ENCODE measurements at places on chromosomes 4 and X.

DNA sequence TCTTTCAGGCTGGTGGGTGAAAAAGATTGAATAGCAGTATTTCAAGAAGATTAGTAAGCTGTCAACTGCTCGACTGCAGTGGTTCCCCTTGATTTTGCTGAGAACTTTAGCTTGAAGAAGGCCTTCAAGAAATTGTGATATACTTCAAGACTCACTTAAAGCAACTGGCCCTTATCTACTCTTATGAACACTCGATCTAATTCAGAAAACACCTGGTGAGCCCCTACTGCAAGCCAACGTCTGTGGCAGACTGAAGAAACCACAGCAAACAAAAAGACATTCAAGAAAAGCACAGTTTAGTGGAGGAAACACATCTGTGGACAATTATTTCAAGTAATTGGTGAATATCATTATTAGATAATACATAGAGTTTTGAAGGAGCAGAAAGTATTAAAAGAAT, 119.0 kb downstream of the INPP4B start:
- DNase-seq: no peak

DNA sequence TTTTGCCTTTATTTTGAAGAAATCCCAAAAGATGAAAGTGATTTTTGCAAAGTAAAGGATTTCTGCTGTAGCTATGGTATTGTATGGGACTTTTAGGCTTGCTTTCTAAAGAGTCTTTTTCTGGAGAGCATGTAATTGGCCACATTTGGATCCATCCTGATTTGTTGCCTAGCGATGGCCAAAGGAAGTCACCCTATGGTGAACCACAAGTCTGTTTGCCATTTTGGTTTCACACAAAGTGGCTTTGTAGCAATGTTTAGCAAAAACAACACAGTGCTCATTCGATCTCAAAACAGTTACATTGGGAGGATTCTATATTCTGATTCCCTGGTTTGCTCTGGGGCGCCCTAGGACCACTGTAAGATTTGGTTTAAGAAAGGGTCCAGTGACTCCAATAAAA, 44.1 kb upstream of the INTS6L start:
- no peak for DNase-seq

DNA sequence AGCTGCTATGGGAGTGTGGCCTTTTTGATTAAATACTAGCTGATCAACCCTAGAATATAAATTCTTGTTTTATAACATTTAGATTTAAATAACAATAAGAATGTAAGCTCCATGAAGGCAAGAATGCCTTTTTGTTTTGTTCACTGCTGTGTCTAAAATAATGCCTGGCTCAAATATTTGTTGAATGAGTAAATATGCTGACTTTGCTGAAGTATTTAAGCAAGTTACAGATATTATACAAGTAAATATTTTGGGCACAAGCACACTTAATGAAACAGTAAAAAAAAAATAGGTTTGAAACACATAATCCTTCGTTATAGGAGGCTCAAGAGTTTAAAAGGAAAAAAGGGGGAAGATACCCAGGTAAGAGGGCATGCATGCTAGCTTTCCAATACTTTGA, 24.1 kb downstream of the FABP2 start:
- no peak for DNase-seq

DNA sequence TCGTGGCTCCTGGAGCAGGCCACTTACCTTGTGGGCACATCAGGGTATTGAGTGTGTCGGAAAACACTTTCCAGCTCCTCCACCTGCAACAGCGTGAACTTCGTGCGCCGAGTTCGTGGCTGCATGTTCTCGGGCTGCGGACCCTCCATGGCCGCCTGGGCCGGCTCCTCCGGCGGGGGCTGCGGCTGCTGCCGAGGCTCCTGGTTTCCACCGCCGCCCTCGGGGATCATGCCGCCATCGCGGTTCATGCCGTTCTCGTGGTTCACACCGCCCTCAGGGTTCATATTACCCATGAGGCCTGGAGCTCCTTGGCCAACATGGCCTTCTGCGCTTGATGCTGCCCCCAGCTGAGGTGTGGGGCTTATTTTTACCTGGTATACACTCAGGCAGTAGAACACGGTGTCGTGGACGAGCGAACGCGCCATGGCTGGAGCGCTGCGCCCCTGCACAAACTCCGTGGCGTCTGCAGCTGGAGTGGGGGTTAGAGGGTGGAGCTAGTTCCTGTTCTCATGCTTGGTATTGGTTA, at the start of gene RHOXF1:
RHOXF1 (minus strand) TSS at position 476 of the 526 bp plus-strand sequence; CDS start at position 425, 51 bp downstream.
- DNase-seq: no peak

- DNase-seq: no peak
These were observed 141.3 kb upstream of the SH3RF1 start for GRCh38 chr4:169412046-169412445.

DNA sequence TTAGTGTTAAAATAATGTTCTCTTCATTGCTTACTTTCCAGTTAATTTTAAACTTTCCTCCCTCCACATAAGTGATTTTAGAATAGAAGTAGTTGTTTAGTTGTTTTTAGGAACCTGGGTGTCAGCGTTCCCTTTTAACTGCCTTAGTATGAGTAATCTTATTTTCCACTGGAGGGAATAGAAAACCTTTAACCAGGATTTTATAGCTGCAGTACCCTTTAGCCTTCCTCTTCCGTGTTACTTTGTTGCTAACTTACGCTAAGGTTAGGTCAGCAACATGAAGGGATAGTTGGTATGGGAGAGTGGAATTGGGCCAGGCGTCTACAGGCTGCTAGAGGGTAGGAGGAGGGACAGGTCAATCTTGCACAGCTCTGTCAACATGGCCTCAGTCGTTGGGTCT, 31.5 kb downstream of the SMS start:
- no peak for DNase-seq

DNA sequence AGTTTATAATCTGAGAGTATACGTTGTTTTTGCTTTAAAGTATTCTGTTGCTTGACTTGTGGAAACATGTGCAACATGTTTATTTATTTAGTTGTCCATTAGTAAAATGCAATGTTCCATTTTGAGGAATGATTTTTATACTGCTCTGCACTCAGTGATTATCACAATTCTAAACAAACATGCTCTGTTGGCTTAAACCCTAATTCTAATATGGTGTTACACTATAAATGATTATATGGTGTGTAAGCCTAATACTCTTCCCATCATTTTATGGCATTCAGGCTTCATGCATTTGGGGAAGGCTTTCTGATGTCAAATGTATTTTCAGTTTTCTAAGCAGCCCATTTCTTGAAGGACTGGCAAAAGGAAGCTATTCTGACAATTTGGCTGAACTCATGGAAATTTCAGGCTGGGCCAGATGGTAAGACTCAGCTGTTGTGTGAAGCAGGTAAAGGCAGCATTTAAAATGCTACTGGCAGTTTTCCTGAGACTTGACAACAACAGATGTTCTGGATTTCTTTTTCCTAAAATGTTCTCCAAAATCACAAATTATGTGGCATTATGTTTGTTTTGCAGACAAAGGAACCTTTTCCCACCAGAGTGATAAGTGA, 336.7 kb upstream of the GNPDA2 start:
- DNase-seq: no peak

DNA sequence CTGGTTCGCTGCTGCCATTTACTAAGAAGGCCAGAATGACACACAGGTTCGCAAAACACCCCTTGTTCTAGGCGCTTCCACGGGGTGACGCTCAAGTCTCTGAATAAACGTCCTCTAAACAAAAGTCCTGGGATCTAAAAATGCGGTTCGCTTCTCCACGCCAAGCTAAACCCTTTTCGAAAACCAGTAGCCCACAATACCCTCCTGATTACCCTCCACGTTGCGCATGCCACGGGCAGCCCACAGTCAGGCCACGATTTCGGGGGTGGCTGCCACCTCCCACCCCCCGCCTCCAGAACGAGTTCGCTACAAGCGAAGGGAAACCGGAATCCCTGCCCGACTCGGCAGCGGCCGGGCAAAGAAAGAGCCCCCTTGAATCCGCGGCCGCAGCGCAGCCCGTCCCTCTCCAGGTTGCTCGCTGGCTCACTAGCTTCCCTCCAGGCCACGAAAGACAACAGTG, 423 bp downstream of the RPL39 start:
- DNase-seq: peak; percentile 25

DNA sequence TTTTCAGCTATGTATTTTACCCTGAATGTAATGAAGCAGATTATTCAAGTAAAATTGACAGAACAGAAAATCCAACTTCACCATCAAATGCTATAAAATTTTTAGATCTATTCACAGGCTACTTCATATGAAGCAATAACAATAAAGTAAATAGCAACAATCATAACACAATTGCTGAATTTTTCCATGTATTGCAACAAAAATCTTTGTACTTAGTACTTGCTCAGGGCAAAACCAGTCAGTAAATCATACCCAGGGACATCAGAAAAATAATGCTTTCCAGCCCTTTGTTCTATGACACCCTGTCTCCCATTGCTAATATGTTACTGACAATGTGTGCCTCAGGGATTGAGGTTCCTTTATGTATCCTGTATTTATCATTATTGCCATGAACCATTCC, 15.5 kb downstream of the TNIP3 start:
- DNase-seq: no peak

DNA sequence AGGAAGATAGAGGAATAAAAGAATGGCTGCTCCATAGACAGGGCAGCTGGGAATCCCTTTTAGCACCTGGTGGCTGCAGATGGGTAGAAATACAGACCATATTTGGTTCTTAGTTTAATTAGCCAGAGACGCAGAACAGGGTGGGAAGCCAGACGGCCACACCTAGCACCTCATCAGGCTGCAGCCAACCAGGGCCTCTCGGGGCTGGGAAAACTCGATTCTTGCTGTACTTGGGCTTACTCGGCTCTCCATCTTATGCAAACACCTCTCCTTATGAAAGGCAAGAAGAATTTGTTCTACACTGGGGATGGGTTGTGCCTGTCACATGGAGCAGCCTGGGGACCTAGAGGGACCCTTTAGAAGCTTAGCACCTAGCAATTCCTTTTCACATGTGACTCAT, 19.7 kb downstream of the IRAK1 start:
- no peak for DNase-seq

DNA sequence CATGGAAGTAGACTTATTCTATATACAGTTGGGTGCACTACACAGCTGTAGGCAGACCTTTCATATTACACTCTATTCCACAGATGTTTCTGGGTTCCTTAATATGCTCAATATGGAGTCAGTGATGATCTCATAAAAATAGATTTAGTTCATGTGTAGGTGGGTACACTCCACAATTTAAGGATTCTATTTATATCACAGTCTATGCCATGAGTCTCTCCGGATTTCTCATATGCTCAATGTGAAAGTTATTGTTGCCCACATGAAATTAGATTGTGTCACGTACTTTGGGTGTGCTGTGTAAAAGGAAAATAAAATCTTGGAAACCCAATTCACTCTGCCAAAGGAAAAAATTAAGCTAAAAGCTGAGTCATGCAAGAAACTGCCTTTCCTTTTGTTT, 32.5 kb upstream of the TASL start:
- DNase-seq: no peak
